A172 (cell line): ENCODE measurements at places on chromosomes 2 and 18. TPM values are rescaled to one million over a fixed set of nuclear protein-coding genes. Genes with fewer than 3 reads are reported as not detected.

DNA sequence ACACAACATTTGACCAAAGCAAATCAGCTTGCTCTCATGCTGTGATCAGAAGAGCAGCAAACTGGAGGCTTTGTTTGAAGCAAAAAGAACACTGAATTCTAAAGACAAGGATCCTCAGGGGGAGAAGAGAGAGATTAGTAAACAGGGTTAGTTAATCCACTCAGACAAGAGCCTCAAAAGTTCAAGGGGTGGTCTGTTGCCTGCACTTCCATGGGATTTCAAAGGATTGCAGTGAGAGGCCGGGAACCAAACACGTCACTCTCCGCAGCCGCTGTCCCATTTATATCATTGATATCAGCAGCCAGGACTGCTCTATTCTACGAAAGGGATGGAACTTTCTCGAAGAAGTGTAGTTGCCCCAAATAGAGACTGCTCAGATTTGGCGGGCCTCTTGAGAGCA lies 97.8 kb upstream of the SP3 start:
- DNase-seq, result no peak

DNA sequence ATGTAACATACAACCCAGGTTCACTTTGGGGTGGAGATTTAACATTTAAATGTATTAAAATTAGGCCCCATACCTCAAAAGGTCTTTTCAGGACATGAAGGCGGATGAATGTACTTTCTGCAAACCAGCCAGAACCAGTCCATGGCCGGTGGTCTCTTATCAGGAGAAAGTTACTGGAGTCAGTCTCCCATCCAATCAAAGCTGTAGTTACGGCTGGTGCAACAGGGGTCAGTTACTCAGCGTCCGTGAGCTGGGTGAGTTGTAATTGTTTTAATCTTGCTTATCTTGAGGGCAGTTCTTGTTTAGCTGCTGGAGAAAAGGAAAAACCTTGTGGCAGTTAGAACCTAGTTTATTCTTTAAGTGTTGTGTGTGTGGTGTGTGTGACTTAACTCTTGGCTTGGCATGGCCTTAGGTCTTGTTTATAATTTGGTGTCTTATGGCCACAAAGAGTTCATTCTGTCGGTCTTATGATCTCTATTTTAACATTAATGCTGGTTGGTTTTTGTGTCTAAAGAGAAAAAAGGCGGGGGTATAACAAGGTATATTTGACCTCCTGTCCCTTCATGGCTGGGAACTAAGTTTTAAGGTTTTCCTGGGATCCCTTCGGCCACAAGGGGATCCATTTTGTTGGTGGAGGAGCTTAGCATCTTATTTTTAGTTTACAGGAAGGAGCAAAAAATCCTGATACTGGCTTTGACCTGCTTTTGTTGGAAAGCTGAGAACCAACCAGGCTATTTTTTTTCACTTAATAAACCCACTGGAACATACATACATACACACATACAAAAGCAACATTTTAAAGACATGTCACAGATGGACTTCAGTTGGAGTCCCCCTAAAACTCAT lies 143.5 kb upstream of the NCK2 start:
- no peak for DNase-seq

GRCh38 chr18:8977166-8977565 lies 125.3 kb upstream of the NDUFV2 start:
- DNase-seq, result no peak

The CPO gene
- total RNA-seq, result not detected in 2 replicates

DNA sequence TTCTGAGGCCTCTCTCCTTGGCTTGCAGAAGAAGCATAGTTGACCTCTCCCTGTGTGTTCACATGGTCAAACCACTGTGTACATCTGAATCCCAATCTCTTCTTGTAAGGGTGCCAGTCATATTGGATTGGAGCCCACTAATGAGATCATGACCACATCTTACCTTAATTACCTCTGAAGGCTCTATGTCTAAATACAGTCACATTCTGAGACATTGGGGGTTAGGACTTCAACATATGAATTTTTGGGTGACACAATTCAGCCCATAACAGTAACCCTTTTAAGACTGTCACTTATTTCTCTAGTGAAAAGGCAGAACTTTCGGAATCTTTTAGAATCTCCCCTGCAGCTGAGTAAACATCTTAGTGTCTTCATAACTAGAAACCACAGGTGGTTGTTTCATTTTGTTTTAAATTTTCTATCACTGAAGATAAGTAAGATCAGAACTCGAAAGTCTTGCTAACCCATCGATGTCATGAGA lies 33.3 kb downstream of the BMP10 start:
- DNase-seq, result peak; percentile 60

- DNase-seq, result no peak
These were observed 88.6 kb upstream of the GPC1 start for GRCh38 chr2:240346753-240347372.

DNA sequence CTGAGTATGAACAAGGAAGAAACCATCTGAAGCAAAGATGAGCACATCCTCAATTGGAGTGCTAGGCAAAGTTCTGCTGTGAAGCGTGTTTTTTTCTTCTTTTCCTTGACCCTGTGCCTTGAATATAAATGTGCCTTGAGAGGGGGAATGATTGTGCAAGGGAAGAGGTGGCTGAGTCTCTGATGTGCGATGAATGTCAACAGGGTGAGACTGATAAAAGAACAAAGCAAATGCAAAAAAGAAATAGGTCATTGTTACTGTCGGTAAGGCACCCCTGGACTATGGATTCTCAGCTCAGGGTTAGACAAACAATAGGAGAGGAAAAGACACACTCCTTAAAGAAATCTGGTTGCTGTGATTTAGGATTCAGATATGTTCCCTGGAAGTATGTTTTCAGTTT lies 54.5 kb downstream of the HDHD2 start:
- no peak for DNase-seq

DNA sequence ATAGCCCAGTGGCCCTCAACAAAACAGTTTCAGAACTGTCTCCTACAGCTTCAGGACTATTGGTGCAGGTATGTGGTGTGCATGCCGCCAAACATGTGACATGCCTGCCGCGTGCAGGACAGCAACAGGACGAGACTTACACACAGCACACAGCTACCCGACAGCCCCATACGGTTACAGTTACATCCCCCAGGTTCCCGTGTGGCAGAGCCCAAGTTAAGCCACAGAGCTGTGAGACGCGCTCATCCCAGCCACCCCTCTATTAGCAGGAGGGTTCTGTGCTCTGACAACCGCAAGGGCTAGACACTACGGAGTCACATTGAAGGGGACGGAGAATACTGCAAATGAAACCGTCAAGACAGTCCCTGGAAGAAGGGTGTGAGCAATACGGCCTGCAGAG lies 16.4 kb upstream of the TUBB6 start:
- no peak for DNase-seq

DNA sequence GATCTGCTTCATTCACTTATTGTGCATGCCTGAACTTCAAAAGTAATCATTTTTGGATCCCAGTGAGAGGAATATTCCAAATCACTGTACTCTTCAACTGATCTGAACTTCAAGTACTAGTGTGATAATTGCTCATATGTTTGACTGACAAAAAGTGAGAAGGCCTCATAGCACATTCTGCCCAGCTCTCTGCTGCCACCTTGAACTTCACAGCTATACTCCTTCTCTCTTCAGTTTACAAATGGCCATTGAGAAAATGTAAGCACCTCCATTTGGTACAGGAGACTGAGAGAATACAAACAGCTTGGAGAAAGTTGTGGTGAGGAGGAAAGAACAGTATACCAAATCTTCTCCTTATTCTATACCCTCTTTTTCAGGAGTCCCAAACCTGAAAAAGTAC lies 946.0 kb upstream of the CHAC2 start:
- DNase-seq, result no peak

The NAT8 gene
- total RNA-seq, result not detected in 2 replicates

- no peak for DNase-seq
These were observed 135.6 kb upstream of the KLHL29 start for GRCh38 chr2:23249348-23249747.

GRCh38 chr2:122451040-122451439 lies 695.6 kb downstream of the TSN start:
- DNase-seq, result no peak

The SALL3 gene
- not detected in 2 replicates for total RNA-seq

- DNase-seq, result no peak
These were observed 74.7 kb upstream of the TTC39C start for GRCh38 chr18:23939896-23940295.

The TMEM247 gene
- not detected in 2 replicates for total RNA-seq

DNA sequence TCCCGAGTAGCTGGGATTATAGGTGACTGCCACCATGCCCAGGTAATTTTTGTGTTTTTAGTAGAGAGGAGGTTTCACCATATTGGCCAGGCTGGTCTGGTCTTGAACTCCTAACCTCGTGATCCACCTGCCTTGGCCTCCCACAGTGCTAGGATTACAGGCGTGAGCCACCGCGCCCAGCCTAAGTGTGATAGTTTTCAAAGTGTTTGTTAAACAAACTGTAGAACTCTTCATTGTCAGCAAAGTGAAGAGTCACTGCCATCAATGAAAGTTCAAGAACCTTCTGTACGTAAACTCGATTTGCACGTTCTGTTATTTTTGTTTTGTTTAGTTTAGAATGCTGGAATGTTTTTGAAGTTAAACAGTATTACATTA lies 18.0 kb upstream of the SOS1 start:
- no peak for DNase-seq
